ENCODE measurements at places on chromosomes 5 and 9.

DNA sequence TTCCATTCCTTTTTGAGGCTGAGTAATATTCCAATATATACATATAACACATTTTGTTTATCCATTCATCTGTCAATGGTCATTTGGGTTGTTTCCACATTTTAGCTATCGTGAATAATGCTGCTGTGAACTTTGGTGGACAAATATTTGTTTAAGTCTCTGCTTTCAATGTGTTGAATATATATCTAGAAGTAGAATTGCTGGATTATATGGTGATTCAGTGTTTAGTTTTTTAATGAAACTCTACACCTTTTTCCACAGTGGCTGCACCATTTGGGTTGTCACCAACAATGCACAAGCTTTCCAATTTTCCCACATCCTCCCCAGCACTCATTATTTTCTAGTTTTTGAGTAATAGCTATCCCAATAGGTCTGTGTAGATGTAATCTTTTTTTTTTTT is 69.5 kb downstream of the ACTBL2 start:
- no peak for DNase-seq

DNA sequence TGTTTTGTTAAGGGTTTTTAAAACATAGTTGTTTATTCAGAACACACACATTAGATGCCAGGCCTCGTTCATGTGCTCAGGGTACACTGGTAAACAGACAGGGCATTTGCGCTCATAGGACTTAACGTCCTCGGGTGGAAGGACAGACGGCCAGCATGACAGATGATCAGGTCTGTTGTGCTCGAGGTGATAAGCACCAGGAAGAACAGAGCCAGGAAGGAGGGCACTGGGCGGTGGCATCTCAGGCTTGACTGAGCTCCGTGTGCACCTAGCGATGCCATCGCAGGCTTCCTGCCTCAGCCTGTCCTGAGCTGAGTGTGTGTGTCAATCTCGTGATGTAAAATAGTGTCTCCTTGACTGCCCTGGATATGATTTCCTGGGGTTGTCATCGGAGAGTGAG is 96.5 kb downstream of the EHMT1 start:
- no peak for DNase-seq

GRCh38 chr9:85897848-85898247 is 43.1 kb upstream of the NAA35 start:
- DNase-seq = no peak

DNA sequence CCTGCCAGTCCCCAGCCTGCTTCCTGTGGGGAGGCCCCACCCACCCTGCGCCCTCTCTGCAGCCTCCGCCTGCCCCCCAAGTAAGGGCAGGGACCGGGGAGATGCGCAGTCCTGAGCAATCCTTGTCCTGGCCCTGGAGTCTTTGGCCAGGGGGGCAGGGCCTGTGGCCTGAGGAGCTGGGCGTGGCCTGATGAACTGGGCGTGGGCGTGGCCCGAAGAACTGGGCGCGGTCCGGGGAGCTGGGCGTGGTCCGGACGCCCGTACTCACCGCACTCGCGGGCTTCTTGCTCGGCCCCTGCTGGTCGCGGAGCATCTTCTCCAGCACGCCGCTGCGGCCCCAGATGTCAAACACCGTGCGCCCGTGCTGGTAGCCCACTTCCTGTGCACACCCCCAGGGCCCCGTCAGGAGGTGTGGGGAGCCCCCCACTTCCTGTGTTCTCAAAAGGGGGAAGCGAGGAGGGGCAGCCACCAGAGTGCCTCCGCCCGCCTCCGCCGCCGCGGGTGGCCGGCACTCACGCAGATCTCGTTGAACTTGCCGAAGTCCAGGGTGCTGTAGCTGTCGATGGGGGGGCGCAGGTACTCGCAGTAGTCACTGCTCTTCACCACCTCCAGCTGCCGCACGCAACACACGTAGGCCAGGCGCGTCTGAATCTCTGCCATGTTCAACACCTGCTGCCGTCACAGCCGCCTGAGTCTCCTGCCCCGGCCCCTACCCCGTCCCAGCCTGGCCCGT is 2.7 kb upstream of the NSMF start:
- no peak for DNase-seq

- no peak for DNase-seq
Observed at GRCh38 chr9:33436445-33436844, 10.9 kb downstream of the AQP3 start.

GRCh38 chr5:128424646-128425045 is 113.4 kb downstream of the FBN2 start:
- DNase-seq = no peak

GRCh38 chr9:35711501-35712428 is 20.2 kb downstream of the TLN1 start:
- DNase-seq = no peak

DNA sequence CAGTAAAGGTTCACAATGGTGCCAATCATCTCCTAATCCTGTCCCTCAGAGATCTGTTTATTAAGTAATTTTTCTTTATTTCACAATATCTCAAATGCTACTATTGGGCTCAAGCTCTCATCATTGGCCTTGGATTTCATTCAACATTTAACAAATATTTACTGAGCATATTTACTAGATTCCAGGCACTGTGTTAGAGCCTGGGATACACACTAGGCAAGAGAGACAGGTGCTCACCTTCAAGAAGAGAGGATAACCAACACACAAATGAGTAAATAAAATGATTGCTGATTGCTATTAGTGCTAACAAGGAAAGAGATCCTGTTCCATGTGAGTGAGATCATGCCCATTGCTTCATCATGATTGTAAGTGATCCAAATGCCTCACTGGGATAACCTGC is 27.4 kb downstream of the PPP2R2B start:
- no peak for DNase-seq

GRCh38 chr9:36877239-36877638 is 156.8 kb downstream of the PAX5 start:
- DNase-seq = no peak

GRCh38 chr9:74760031-74760700 is 127.6 kb downstream of the TRPM6 start:
- peak; percentile 93 for DNase-seq

DNA sequence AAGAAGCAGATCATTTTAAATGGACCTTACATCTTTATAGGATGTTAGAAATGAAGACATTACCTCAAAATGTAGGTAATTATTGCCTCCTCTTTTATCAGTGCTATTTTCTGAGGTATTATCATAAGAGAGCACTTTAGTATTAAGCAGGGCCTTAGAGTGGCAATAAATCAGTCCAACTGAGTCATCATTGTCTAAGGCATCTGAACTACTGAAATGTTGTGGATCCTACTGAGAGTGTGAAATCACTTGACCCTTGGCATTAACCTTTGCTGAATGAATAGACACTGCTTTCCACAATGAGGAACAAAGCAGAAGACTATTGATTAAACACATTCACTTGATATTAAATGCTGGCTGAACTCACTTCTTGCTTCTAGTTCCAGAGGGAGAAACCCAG is 224.6 kb upstream of the ARRDC3 start:
- no peak for DNase-seq

- DNase-seq = peak; percentile 89
Observed at GRCh38 chr5:100840370-100840769, 62.7 kb downstream of the ST8SIA4 start.

GRCh38 chr9:132768932-132769905 is 99.0 kb downstream of the GTF3C4 start:
- peak; percentile 32 for DNase-seq

DNA sequence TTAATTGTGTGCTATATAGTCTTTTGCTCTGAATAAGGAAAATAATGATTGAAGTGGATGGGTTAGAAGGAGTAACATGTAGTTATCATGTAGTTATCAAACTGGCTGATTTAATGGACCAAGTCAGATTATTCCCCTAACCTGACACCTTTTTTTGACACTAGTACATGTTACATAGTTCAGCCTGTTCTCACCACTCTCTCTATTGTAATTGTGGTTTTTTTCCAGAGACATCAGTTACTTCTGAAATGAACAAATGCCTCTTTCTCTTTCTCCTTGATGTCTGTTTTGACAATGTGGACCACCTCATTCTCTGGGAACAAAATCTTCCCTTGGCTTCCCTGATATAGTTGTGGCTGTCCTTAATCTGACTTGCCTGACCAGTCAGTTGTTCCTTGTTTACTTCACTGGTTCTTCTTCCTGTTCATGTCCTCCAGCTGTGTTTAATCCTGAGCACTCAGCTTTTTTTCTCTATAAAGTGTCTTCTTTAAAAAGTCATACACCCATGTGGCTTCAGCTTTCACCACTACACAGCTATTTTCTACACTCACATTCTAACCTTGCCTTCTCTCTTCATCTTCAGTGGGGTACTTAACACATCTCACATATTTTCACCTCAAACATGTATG is 243.4 kb downstream of the ARRDC3 start:
- DNase-seq = no peak

DNA sequence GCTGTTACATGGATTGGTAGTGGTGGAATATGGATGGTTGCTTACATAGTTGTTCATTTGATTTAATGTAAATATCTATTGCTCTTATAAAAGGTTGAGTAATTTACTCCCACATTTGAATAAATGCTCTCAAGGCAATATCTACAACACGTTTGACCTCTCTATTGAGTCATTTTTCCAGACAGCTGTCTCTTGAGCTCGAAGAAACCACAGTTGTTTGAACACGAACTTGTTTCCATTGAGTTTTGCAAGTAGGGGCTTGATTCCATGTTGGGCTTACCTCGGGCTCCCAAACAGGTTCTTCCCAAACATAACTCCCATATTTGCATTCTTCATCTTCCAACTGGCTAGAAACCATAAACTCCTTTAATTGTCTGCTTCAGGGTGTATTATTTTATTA is 115.0 kb upstream of the HMHB1 start:
- peak; percentile 94 for DNase-seq

DNA sequence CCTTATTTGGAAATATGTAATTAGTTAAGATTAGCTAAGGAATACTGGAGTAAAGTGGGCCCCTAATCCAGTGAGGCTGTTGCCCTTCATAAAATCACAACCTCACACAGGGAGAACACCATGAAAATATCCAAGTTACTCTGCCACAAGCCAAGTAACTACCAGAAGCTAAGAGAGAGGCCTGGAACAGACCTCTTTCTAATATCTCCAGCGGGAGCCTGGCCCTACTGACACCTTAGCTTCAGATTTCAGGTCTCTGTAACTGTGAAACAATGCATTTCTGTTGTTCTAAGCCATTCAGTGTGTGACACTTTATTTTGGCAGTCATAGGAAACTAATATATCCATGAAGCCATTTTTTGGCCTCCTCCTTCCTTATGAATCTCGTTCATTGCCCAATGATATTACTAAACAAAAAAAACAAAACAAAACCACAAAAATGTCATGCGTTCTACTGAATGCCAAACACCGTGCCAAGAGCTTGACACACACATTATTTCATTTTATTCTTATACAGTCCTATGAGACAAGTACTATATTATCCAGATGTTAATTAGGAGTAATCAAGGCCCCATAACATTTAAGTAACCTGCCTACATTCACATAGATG is 699.0 kb downstream of the MAT2B start:
- peak; percentile 64 for DNase-seq

DNA sequence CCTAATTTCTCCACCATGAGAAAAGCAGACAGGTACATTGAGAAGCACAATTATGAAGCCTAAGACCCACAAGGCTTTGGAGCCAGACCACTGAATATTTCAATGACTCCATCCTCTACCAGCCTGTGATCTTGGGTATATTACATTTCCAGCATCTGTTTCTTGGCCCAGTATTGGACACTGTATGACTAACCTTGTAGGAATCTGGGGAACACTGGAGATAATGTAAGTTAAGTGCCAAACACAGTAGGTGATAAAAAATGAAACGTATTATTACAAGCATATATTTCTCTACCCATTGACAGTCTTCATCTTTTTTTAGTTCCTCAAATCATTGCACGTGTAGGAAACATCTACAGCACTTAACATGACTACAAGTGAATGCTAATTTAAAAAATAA is 28.6 kb upstream of the FEM1C start:
- DNase-seq = no peak

DNA sequence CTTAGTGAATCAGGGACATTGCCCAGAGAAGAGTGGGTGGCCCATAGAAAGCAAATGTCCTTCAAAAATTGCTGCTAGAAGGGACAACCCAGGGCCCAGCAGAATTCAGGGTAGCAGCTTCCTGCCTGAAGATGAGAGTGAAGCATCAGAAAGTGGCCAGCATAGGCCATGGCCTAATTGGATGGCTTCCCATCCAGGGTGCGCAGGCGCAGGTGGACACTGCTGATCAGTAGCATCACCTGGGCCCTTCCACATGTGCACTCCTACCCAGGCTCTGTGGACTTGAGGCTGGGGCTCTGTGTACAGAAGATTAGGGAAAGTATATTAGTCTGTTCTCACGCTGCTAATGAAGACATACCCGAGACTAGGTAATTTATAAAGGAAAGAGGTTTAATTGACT is 58.6 kb upstream of the GARNL3 start:
- no peak for DNase-seq

- DNase-seq = no peak
Observed at GRCh38 chr5:11683666-11684065, 220.6 kb downstream of the CTNND2 start.

GRCh38 chr9:37956904-37957663 is 53.2 kb upstream of the SLC25A51 start:
- DNase-seq = no peak

DNA sequence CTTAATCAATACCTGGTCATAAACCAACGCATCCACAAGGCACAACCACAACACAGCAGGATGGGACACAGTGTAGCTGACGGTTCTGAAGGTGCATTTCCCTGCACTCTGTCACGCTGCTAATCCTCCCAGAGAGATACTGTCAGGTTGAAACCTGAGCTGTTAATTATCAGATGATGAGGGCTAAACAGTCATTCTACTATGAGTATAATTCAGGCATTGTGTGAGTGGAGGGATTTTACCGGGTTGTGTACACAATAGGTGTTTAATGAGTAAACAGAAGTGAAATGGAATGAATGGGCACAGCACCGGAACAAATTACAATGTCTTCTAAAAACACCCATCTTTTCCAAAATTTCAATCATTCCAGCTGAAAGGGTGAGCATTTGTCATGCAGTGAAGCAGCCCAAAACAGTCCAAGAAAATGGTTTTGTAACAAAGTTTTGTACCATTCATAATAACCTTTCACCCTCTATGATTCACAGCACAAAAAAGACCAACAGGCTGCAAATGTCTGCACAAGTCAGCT is 71.5 kb downstream of the ABCA1 start:
- no peak for DNase-seq

DNA sequence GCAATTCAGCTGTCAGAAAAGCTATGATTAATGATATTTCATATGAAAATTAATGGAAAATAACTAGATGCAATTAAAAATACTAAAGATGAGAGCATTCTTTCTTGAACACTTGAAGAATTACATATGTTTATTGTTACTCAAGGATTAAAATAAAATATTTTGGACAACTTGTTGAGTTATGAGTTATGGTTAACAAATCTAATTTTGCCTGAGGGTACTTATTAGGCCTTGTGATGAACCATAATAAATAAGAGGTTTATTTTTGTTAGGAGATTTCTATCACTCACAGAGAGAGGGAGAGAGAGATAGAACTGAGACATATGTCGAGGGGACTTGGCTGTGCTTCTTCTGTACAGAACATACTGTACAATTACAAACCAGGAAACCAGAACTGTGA is 183.7 kb downstream of the ISL1 start:
- no peak for DNase-seq

- DNase-seq = no peak
Observed at GRCh38 chr9:123742009-123742767, 187.7 kb downstream of the DENND1A start.
